ENCODE measurements at places on chromosomes 6 and 20. TPM values are rescaled to one million over a fixed set of nuclear protein-coding genes. Genes with fewer than 3 reads are reported as not detected.

DEFB121 gene
- total RNA-seq: not detected

AURKA gene
- total RNA-seq: 61.2 TPM

MYBL2 gene
- 175 TPM for total RNA-seq

SLC22A2 gene
- total RNA-seq: not detected

CTAGE9 gene
- total RNA-seq: not detected

NECAB3 gene
- total RNA-seq: 14.2 TPM

BPIFB3 gene
- not detected for total RNA-seq

LY6G6F gene
- not detected for total RNA-seq

EDN1 gene
- total RNA-seq: 3.5 TPM

E2F3 gene
- 15.8 TPM for total RNA-seq

DDX27 gene
- total RNA-seq: 45.4 TPM

DLK2 gene
- 0.38 TPM for total RNA-seq

ZC2HC1B gene
- 0.36 TPM for total RNA-seq

POM121L2 gene
- total RNA-seq: not detected

LRRN4 gene
- not detected for total RNA-seq

SALL4 gene
- total RNA-seq: 0.08 TPM

EDEM2 gene
- 18.0 TPM for total RNA-seq

Data from GM12878 (cell line).